ENCODE measurements at places on chromosomes 2 and 18.

DNA sequence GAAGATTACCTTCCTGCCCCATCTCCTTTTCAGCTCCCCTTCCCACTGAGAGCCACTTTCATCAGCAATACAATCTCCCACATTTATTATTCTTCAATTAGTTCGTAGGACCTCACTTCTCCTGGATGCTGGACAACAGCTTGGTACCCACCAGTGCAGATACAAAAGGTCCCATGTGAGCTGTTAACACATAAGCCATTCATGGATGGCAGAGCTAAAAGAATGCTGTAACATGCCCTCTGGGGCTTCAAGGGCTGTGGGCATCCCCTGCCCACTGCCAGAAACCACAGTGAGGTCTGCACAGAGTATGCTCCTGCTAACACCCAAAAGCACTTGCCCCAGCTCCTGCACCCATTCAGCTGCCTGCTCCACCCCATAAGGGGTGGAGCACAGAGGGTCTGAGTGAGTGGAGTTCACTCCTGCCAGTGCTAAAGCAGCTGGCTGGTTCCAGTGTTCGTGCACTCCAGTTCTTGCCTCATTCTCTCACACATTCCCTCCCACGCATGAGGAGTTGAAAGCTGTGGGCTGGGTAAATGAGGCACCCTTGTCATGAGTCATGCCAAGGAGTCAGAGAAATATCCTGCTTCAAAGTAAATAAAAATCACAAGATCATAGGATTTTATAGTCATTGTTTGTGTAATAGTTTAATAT, 305.9 kb upstream of the TMEFF2 start:
- DNase-seq, result no peak

- no peak for DNase-seq
These were observed 8.1 kb downstream of the SMAD7 start for GRCh38 chr18:48942554-48943261.

DNA sequence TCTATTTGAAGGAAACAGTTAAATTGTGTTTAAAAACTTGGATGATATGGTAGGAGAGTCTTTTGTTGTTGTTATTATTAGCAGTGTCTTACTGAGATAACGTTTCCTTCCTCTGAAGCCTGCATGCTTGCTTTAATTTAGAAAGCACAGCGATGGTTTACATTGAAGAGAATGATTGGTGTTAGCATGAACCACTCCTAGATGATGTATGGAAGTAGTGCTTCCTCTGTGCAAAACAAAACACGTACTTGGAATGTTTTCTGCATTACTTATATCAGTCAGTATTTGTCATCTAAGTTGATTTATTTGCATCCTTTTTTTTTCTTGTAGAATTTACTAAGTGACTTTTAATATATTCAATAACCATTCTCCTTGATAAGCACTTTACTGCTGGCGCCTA, 89.0 kb downstream of the UGGT1 start:
- no peak for DNase-seq

GRCh38 chr2:168698969-168699368, 103.5 kb upstream of the NOSTRIN start:
- no peak for DNase-seq

DNA sequence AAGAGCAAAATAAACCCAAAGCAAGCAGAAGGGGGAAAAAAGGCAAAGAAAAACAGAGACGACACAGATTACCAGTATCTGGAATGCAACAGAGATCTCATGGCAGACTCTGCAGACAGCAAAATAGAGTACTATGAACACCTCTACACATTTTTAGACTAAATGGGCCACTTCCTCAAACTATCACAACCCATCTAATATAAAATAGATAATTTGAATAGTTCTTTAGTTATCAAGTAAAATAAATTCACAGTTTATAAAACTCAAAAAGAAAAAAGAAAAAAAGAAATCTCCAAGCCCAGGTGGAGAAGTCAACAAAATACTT, 16.6 kb downstream of the SESTD1 start:
- no peak for DNase-seq

GRCh38 chr2:190210471-190210870, 109.2 kb downstream of the HIBCH start:
- DNase-seq, result no peak

- DNase-seq, result no peak
These were observed 5.8 kb downstream of the SP3 start for GRCh38 chr2:173959358-173959884.

- DNase-seq, result no peak
These were observed 5.9 kb upstream of the NEURL3 start for GRCh38 chr2:96510931-96511595.

GRCh38 chr2:237278568-237278967, 135.4 kb downstream of the COL6A3 start:
- no peak for DNase-seq

GRCh38 chr18:36152781-36153180, 23.1 kb downstream of the ELP2 start:
- DNase-seq, result no peak

- DNase-seq, result no peak
These were observed 37.6 kb upstream of the TWIST2 start for GRCh38 chr2:238810321-238810720.

DNA sequence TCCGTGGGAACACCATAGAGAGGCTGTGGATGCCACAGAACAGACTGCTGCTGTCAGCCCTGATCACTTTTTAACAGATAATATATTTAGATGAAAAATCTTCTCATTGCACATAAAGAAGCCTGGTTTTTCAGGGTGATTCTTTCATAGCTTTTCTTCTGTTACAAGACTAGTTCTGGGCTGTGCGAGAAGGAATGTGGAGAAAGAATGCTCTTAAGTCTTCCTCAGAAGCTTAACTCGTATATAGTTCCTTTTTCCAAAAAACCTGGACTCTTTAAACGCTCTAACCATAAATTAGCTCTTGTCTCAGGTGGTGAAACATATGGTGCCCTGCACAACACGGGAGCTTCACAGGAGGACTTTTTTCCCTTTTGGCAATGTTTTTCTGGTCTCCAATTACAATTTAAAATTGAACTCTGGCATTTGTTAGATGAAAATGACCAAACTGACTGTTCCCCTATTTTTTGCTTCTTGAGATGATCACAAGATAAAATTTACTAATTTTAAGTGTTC, 125.9 kb upstream of the SMAD7 start:
- no peak for DNase-seq

- DNase-seq, result no peak
These were observed 187.3 kb downstream of the CAMKMT start for GRCh38 chr2:44549099-44549471.

GRCh38 chr18:34626404-34627136, 83.5 kb upstream of the DTNA start:
- peak; percentile 2 for DNase-seq

DNA sequence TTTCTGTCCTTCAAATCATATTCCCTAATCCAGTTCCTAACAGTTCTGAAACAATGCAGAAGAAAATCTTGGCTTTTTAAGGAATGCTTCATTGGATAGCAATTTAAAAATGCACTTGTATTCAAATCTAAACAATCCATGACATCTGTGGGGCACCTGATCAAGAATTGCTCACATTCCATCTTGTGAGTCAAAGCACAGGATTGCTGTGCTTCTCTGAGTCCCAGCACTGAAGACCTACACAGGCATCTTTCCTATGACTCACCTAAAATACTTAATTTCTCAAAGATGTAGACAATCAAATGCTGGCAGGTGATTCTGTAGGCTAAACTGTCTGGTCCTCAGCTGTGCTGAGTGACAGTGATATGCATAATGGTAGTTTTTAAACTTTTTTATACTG, 10.1 kb upstream of the ATP8B1 start:
- no peak for DNase-seq

GRCh38 chr2:167749016-167749415, 498.4 kb downstream of the STK39 start:
- no peak for DNase-seq

GRCh38 chr2:110828330-110828729, 96.0 kb downstream of the ACOXL start:
- no peak for DNase-seq

- DNase-seq, result peak; percentile 75
These were observed at the start of gene AQP4 for GRCh38 chr18:26865557-26865956. TSS of gene AQP4 (minus strand) at chr18:26865707. CDS start at chr18:26865689, 18 bp downstream.

GRCh38 chr2:217909156-217909820, 93.5 kb downstream of the TNS1 start:
- no peak for DNase-seq

GRCh38 chr18:62523631-62524439, 1.0 kb downstream of the ZCCHC2 start:
- peak; percentile 80 for DNase-seq

DNA sequence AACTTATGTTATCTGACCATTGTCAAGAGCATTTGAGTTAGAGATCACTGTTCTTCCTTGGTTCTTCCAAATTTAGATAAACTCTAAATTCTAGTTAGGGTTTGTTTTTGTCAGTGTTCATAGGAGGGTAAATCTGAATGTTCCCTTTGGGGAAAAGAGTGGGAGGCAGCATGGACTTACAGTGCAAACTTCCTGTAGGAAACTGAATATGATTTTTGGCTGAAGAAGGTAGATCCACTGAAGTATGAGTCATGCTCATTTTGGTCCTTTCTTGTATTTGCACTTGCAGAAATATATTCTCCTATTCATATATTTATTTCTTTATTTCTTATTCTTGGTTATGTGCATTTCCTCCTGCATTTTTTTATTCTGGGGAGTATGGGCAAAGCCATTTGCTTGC, 27.3 kb downstream of the CCDC85A start:
- DNase-seq, result no peak

DNA sequence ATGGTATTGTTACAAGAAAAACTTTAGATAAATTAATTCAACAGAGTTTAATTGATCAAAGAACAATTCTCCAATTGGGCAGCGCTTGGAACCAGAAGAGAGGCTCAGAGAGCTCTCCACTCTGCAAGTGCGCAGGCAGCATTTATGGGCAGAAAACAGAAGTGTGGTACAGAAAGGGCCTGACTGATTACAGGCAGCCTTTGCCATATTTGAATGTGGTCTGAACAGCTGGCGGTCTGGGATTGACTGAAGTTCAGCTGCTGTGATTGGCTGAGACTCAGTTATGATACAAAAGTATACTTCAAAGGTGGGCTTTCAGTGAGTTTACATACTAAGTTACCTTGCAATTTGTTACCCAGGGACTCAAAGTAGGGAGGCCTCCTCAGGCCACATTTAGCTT, 301.3 kb upstream of the ID2 start:
- DNase-seq, result no peak

DNA sequence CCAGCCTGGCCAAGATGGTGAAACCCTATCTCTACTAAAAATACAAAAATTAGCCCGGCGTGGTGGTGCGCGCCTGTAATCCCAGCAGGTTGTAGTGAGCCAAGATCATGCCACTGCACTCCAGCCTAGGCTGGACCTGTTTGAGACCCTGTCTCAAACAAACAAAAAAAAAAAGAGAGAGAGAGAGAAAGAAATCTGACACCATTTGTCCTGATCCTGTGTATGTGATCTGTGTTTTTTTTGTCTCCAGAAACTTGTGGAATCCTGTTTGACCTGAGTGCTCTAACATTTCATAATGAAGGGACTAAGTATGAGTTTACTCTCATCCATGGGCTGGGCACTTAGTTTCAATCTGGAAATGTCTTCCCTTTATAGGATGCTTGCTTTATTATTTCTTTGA, 6.4 kb upstream of the ITPRIPL1 start:
- DNase-seq, result no peak

DNA sequence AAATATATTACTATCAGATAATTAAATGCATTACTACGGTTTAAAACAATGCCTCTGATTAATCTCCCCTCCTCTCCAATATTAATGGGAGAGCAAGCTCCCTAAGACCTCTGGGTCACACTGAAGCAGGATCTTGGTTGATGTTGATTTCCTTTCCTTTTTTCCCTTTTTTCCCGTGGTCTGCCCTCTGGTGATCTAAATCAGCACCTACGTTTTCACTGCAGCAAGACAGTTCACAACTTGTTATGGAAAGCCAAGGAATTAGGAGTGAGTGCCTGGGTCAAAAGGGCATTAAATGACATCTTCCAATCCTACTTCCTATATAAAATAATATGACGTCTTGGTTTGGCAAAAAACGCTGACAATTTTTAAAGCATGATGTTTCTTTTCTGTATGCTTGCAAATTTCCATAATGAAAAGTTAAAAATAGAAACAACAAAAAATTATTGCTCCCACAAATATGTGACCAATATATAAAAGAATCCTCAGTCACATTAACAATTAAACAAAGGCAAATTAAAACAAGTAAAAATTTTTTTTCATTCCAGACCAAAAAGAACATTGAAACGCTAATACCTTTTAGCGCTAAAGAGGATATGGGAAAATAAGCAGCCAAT, 7.9 kb upstream of the CFAP36 start:
- peak; percentile 33 for DNase-seq

DNA sequence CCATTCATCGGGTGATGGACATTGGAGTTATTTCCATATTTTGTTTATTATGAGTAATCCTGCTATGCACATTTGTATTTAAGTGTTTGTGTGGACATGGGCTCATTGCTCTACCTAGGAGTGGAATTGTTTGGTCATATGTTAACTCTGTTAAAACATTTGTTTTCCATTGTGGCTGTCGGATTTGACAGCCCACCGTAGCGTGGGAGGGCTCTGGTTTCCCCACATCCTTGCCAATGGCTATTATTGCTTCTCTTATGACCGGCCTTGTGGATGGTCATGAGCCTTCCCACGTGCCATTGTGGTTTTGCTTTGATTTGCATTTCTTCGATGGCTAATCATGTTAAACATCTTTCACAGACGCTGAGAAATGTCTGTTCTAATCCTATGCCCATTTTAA, 92.0 kb downstream of the ZNF236 start:
- DNase-seq, result no peak

DNA sequence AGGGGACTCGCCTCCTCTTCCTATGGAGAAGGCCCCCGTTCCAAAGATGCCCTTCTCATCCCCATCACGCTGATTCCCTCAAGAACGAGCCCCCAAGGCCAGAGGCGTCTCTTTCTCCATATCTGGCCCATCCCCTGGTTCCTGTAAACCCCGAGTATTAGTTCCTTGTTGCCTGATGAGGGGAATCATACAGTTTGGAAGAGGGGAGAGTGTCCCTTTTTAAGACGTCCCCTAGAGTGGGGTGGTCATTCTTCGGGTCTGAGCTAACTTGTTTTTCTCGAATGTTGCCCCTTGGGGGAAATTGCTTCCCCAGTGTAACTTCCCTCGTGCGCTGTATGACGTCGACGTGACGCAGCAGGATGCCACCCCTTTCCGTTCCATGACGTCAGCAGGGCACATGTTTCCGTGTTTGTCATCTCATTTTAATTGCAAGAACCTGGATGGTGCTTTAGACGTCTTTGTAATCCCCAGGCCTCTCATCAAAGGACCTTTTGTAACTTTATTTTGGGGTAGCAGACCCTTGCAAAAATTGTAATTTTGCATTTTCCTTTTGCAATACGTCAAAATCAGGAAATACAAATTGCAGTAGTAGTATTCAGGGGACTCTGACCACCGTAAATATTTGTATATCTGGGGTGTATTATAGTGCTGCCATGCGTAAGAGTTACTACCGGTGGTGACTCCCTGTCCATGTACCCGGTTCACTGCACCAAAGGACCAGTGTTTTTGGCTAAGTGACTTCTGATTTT, 569 bp downstream of the BABAM2 start:
- DNase-seq, result peak; percentile 74
